ENCODE measurements at places on chromosomes 4 and X.

GRCh38 chr4:5142726-5143125 lies 91.4 kb downstream of the STK32B start:
- peaks cover 2% of the 10 kb centered on the region for H3K36me3 ChIP-seq
- no peak overlapping the region for H3K4me3 ChIP-seq
- DNase-seq: no peak
- peaks cover 5% of the 10 kb centered on the region for H3K27me3 ChIP-seq
- H3K4me1 ChIP-seq: no peaks in the 10 kb centered on the region

GRCh38 chrX:80513625-80514024 lies 93.4 kb downstream of the TENT5D start:
- no peaks in the 10 kb centered on the region for H3K36me3 ChIP-seq
- no peak overlapping the region for H3K27ac ChIP-seq
- no peaks in the 10 kb centered on the region for H3K27me3 ChIP-seq
- no peak overlapping the region for H3K4me3 ChIP-seq
- DNase-seq: no peak
- H3K4me1 ChIP-seq: no peaks in the 10 kb centered on the region

DNA sequence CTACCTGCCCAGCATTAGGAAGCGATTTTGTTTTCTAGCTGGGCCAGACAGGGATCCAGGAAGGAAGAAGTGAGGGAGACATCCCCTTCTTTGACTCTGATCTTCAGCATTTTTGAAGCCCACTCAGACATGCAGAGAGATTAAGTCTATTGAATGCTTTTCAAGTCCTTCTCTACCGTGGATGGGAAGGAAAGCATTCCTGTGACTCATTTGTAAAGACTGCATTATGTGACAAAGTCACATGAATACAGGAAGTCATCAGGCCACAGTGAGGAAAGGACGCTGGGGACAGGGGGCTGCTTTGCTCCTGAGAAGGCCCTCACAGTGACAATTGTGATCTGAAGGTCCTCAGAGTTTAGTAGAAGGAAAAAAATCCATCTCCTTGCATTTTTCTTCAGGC lies 67.4 kb upstream of the GBA3 start:
- H3K27ac ChIP-seq: no peak overlapping the region
- no peaks in the 10 kb centered on the region for H3K36me3 ChIP-seq
- no peaks in the 10 kb centered on the region for H3K27me3 ChIP-seq
- H3K4me1 ChIP-seq: no peaks in the 10 kb centered on the region
- DNase-seq: no peak

DNA sequence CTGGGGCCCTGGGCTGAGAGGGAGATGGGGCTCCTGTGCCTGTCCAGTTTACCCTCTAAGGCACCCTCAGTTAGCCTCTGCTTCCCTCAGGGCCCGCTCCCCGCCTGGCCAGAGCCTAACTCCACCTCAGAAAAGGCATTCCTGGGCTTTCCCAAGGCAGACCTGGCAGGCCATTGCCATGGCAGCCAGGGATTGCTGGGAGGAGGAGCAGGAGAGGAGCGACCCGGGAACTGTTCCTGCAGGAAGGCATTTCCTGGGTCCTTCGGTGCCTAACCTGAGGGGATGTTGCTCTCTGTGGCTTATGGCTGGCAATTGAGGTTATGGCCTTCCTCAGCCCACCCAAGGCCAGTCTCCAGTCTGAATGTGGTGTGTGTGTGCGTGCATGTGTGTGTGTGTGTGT lies 131.3 kb downstream of the PJA1 start:
- no peak overlapping the region for H3K4me3 ChIP-seq
- H3K27ac ChIP-seq: no peak overlapping the region
- DNase-seq: no peak
- H3K4me1 ChIP-seq: no peaks in the 10 kb centered on the region

- no peak for DNase-seq
- no peaks in the 10 kb centered on the region for H3K27me3 ChIP-seq
- no peaks in the 10 kb centered on the region for H3K36me3 ChIP-seq
- no peaks in the 10 kb centered on the region for H3K4me1 ChIP-seq
Measured at GRCh38 chr4:135838889-135839288, 1637.3 kb upstream of the PABPC4L start.

- H3K4me3 ChIP-seq: no peak overlapping the region
- peaks cover 4% of the 10 kb centered on the region for H3K27me3 ChIP-seq
- no peaks in the 10 kb centered on the region for H3K36me3 ChIP-seq
- peaks cover 20% of the 10 kb centered on the region for H3K4me1 ChIP-seq
Measured at GRCh38 chrX:77731821-77732419, 54.1 kb downstream of the ATRX start.

GRCh38 chrX:129797251-129797906 lies 17.6 kb downstream of the SASH3 start:
- H3K27me3 ChIP-seq: no peaks in the 10 kb centered on the region
- H3K4me1 ChIP-seq: peaks cover 32% of the 10 kb centered on the region
- DNase-seq: no peak
- no peak overlapping the region for H3K27ac ChIP-seq

DNA sequence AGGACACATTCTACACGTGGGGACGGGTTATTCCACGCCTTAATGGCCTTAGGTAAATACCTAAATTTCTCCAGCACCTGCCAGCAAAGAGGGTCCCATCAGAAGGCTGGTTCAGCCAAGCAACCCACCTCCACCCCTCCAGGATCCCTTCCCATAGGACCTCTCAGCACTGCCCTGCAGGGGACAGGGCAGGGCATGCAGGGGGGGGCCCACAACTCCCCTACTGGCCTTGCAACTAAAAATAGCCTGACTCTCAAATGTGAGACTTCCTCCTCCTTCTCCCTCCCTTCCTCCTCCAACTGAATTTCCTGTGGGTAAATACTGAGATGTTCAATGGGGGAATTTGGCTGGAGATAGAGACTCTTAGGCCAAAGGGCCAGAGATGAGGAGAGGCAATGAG lies 6.3 kb downstream of the LAS1L start:
- no peaks in the 10 kb centered on the region for H3K27me3 ChIP-seq
- peaks cover 11% of the 10 kb centered on the region for H3K4me1 ChIP-seq
- H3K36me3 ChIP-seq: peaks cover 9% of the 10 kb centered on the region
- no peak for DNase-seq
- no peak overlapping the region for H3K4me3 ChIP-seq

- no peak for DNase-seq
- no peak overlapping the region for H3K4me3 ChIP-seq
- H3K27me3 ChIP-seq: peaks cover 6% of the 10 kb centered on the region
- no peaks in the 10 kb centered on the region for H3K36me3 ChIP-seq
Measured at GRCh38 chr4:76105652-76106051, 31.1 kb downstream of the ART3 start.

GRCh38 chr4:19327364-19327763 lies 924.3 kb upstream of the SLIT2 start:
- no peak overlapping the region for H3K4me3 ChIP-seq
- no peaks in the 10 kb centered on the region for H3K27me3 ChIP-seq
- no peaks in the 10 kb centered on the region for H3K36me3 ChIP-seq
- H3K4me1 ChIP-seq: no peaks in the 10 kb centered on the region

- peaks cover 3% of the 10 kb centered on the region for H3K36me3 ChIP-seq
- no peaks in the 10 kb centered on the region for H3K4me1 ChIP-seq
- H3K27ac ChIP-seq: no peak overlapping the region
- no peak for DNase-seq
Measured at GRCh38 chr4:82839624-82840023, 41.0 kb upstream of the SCD5 start.

DNA sequence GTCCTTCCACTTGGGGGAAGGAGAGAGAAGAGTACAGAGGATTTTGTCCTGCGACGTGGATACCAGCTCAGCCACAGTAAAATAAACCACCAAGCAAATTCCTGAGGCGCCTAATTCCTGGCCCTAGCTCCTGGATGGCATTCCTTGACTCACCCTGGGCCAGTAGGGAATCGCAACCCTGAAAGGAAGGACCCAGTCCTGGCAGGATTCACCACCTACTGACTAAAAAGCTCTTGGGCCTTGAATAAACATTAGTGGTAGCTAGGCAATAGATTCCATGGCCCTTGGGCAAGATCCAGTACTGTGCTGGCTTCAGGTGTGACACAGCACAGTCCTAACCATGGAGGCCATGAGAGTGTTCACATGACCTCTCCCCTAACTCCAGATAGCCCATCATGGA lies 45.6 kb downstream of the GABRA3 start:
- no peaks in the 10 kb centered on the region for H3K4me1 ChIP-seq
- DNase-seq: no peak
- no peak overlapping the region for H3K4me3 ChIP-seq
- no peak overlapping the region for H3K27ac ChIP-seq
- no peaks in the 10 kb centered on the region for H3K27me3 ChIP-seq
- H3K36me3 ChIP-seq: no peaks in the 10 kb centered on the region

DNA sequence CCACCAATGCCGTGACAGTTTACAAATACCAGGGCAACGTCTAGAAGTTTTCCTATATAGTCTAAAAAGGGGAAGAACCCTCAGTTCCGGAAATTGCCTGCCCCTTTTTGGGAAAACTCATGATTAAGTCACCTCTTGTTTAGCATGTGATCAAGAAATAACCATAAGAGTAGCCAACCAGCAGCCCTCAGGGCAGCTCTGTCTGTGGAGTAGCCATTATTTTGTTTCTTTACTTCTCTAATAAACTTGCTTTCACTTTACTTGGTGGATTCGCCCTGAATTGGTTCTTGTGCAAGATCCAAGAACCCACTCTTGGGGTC lies 20.0 kb upstream of the HOPX start:
- peaks cover 19% of the 10 kb centered on the region for H3K27me3 ChIP-seq
- no peak for DNase-seq
- H3K27ac ChIP-seq: no peak overlapping the region
- H3K36me3 ChIP-seq: no peaks in the 10 kb centered on the region

- peaks cover 48% of the 10 kb centered on the region for H3K27me3 ChIP-seq
- DNase-seq: peak; percentile 33
- no peak overlapping the region for H3K27ac ChIP-seq
- peaks cover 23% of the 10 kb centered on the region for H3K4me1 ChIP-seq
- H3K4me3 ChIP-seq: no peak overlapping the region
- H3K36me3 ChIP-seq: no peaks in the 10 kb centered on the region
Measured at GRCh38 chrX:140918398-140919038, 83.9 kb upstream of the SPANXB1 start.

DNA sequence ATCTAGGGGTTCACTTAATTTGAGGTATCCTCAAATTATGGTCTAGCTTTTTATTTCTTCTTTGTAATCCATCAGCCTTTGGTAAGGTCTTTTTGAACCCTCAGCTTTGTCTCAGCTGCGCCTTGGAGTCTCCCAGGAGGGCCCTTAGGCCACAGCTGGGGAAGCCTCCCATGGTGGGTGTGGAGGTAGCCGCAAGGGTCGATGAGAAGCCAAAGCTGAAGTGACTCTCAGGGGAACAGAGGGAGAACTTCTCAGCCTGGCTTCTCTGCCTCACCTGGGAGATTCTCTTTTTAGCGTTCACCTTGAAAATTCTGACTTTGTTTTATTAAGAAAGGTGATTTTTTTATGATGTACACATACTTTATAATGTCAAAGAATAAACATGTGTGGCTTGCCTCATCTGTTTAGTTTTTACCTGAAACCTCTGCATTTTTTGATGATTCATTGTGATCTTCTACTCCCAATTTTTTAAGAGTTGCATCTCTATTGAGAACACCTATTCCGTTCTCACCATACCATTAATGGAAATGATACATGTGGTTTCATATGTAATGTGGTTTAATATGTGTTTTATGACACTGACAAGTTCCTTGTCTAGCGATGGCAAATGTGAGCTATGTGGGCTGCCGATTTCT lies 25.6 kb upstream of the SLC25A4 start:
- no peak overlapping the region for H3K4me3 ChIP-seq
- H3K27me3 ChIP-seq: peaks cover 18% of the 10 kb centered on the region
- no peak for DNase-seq
- no peaks in the 10 kb centered on the region for H3K36me3 ChIP-seq
- H3K27ac ChIP-seq: no peak overlapping the region

DNA sequence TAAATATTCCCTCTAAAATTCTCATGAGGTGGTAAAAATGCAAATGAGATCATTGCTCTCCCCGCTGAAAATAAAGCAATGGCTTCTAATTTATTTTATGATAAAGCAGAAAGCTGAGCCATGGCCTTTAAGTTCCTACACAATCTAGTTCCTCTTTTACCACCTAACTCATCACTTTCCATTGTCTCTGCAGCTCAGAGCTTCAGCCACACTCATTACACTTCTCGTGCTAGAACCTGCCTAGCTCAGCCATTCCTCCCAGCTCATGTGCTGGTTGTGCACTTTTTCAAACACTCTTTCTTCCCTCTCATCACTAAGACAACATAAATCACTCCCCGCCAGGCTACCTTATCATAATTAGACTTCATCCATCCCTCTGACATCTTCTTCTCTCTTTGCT lies 1112.1 kb upstream of the PRKX start:
- no peaks in the 10 kb centered on the region for H3K4me1 ChIP-seq
- no peaks in the 10 kb centered on the region for H3K27me3 ChIP-seq
- H3K27ac ChIP-seq: no peak overlapping the region
- H3K36me3 ChIP-seq: no peaks in the 10 kb centered on the region
- DNase-seq: no peak

DNA sequence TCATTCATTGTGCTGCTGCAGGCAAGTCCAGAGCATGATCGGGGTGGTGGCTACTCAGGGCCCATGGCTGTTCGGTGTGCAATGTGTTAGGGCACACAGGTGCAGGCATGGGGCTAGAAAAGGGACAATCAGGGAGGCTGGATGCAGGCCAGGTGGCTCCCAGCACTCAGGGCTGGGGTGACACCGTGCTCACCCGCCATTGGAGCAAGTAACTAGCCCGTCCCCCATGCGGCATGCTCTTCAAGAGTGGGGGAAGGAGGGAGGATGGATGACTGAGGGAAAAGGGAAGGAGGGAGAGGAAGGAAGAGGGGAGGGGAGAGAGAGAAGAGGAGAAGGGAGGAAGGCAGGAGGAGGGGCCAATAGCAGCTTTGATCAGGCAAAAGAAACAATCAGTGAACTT lies 64.7 kb downstream of the INTS6L start:
- H3K27ac ChIP-seq: no peak overlapping the region
- DNase-seq: no peak
- no peaks in the 10 kb centered on the region for H3K4me1 ChIP-seq
- H3K4me3 ChIP-seq: no peak overlapping the region
- H3K27me3 ChIP-seq: peaks cover 25% of the 10 kb centered on the region

GRCh38 chrX:153885968-153886903 lies at the start of gene L1CAM:
L1CAM (minus strand) TSS chrX:153886173; CDS start chrX:153875836, 10,337 bp downstream.
- DNase-seq: peak; percentile 30
- H3K4me1 ChIP-seq: peaks cover 4% of the 10 kb centered on the region

DNA sequence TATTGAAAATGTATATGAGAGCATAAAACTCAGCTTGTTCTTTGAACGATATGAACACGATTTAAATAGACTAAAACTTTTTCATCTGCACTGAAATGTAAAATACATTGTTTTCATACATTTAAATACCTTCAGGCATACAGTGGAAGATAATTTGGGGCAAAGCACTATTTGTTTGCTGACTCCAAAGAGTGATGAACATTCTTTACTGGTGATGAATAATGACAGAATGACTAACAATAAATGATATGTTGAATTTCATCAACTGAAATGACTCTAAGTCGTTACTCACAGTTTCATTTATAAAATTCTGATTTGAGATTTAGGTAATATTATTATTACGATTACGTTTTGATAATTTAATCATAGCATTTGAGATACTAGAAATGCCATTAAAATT lies 1160.1 kb downstream of the NLGN4X start:
- no peak for DNase-seq
- no peak overlapping the region for H3K4me3 ChIP-seq
- no peaks in the 10 kb centered on the region for H3K4me1 ChIP-seq
- no peaks in the 10 kb centered on the region for H3K27me3 ChIP-seq
- H3K27ac ChIP-seq: no peak overlapping the region

Measured in activated T-cell treated with anti-CD3 and anti-CD28 coated beads, Interleukin-2, amount 50 U/mL, for 72 hours (primary cell).